ENCODE measurements at places on chromosomes 7 and 10.

GRCh38 chr7:77799078-77799964 is 748 bp downstream of the PHTF2 start:
- peak; percentile 71 for DNase-seq

GRCh38 chr10:46557319-46558121 is 1.1 kb upstream of the GPRIN2 start:
- peak; percentile 88 for DNase-seq

- peak; percentile 71 for DNase-seq
These were observed 67.6 kb downstream of the FAM53B start for GRCh38 chr10:124676416-124677062.

- DNase-seq, result peak; percentile 38
These were observed 22.6 kb upstream of the CREB5 start for GRCh38 chr7:28389504-28390395.

GRCh38 chr7:113374955-113375354 is 256.6 kb upstream of the SMIM30 start:
- no peak for DNase-seq

DNA sequence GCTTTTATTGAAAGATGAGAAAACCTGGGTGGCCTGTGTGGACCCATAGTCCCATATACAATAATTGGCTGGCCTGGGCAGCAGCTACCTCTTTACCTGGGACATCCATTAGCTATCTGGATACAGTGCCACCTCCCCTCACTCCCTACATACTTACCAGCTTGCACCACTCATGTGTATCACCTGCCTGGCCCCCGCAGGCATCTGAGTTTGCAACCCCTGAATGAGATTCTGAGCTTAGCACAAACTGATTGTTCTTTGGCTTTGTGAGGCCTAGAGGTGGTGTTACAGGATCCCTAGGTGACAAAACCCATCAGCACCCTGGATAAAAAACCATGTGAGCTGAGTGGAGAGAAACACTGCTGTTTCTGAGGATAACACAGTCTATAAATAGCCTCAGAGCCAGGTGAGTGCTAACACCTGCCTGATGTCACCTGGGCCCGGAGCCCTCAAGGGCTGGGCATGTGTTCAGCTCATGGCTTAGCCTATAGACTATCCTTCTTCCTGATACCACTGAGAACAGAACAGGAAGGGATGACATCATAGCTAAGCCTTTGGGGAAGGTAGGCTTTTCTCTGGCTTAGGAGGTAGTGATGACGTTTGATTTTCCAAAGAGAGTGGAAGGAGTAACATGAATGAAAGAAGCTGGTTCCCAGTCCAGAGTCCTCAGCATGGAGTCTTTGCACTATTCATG is 2.6 kb upstream of the PPIF start:
- no peak for DNase-seq

GRCh38 chr7:40535678-40536077 is 400.9 kb downstream of the SUGCT start:
- DNase-seq, result no peak

- no peak for DNase-seq
These were observed 44.0 kb downstream of the SLC25A13 start for GRCh38 chr7:96277921-96278320.

Data from kidney (tissue), 22 donors.